Activated naive CD8-positive, alpha-beta T cell treated with anti-CD3 and anti-CD28 coated beads, Interleukin-2, amount 10 ng/mL, durations not matched to agents 7 days and 5 days (primary cell): ENCODE measurements at places on chromosomes 7 and 10.
A peak's percentile ranks its signal among the peaks of the same experiment; 100 is the strongest.

DNA sequence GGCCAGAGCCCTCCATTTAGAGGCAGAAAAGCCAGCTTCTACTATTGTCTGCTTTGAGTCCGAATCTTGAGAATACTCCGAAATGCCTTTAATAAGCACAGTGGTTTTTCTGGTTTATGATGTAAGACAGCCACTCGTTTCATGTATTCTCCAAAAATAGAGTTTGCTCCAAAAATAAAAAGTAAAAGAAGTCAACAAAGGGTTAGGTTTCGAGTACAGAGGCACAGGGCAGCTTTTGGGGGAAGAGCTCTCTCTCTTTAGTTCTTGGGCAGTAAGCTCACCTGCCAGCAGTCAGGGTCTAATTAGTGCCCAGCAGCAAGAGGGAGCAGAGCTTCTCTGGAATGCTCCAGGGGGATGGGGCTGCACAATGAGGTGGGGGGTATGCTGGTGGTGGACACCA, 20.2 kb downstream of the CREB3L2 start:
- DNase-seq: no peak

GRCh38 chr10:24674892-24675632, 48.6 kb downstream of the ARHGAP21 start:
- no peak for DNase-seq

- no peak for DNase-seq
Observed at GRCh38 chr7:120256344-120257070, 16.5 kb upstream of the KCND2 start.

- no peak for DNase-seq
Observed at GRCh38 chr10:132162590-132163277, 24.0 kb upstream of the DPYSL4 start.

DNA sequence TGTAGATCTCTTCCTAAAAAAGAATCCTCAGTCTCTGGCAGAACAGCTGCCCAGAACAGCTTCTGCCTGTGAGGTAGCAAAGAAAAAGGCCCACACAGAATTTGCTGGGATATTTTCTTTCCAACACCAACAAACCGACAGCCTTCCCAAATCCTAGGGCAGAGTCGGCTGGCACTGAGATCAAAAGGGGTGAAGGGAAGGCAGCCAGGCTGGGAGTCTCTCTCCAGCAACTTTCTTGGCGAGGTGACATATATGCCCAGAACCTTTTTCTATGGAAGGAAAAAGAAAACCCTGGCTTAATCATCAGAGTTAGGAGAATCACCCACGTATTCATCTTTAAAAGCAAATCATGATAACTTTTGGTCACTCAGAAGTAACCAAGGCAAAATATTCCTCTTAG, 279.6 kb downstream of the DNAJB6 start:
- peak; percentile 4 for DNase-seq

DNA sequence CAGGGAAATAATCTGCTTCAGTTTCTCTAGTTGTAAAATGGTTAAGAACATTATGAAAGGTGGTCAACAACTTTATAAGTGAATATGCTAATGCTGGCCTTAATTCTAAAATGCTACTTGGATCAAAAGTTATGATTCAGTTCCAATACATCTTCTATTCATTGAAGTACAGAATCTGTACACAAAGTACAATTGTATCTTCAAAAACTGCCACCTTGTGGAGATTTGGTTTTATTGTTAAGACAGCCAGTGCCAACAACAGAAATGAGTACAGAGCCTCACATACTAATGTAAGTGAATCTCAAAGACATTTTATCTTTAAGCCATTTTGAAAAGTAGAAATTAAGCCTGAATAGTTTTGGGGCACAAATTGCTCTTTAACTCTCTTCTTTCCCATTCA, 194.0 kb downstream of the CFTR start:
- DNase-seq: no peak

DNA sequence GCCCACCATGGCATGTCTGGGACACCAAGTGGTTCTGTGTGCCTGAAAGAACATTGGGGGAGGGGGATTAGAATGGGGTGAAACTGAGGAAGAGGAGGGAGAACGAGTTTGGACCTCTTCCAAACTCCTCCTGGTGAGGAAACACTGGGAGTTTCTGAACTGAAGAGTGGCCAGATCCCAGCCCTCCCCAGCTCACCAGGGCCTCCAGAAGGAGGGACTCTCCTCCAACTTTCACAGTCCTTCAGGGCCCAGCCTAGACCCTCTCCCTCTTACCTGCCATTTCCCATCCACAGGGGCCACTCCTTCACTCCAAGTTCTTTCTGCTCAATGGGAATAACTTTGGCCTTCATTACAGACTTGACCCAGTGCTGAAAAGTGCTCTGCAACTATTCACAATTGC, 132.0 kb upstream of the FOXK1 start:
- DNase-seq: no peak

DNA sequence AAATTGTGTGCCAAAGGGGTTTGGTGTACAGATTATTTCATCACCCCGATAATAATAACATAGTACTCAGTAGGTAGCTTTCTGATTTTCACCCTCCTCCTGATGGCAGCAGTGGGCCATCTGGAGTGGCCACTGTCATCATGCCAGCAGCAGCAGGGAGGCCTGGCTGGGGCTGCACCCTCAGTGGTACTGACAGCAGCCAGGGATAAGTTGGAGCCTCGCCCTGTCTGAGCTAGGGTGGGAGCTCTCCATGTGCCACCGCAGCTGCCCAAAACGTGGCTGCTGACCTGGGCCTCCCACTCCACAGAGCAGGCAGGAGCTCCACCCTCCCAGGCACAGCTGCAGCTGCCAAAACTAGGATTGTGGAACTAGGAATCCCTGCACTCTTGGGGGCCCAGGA, 700.8 kb upstream of the KCND2 start:
- DNase-seq: no peak

GRCh38 chr7:43119371-43120075, 7.1 kb downstream of the HECW1 start:
- no peak for DNase-seq

DNA sequence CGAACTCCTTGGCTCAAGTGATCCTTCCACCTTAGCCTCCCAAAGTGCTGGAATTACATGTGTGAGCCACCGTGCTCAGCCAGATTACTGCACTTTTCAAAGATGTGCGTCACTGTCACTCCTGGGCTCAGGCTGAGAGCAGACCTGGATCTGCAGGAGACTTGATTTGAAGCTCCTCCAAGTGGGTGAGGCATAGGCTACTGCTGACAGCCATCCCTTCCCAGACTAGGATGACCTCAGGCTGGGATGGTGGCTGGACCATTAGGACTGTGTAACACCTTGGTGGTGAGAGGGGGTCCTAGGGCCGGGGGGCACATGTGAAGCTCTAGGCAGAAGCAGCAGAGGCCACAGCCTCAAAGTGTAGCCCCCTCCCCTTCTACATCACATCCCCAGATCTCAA, 8.2 kb upstream of the SRRM3 start:
- DNase-seq: no peak

DNA sequence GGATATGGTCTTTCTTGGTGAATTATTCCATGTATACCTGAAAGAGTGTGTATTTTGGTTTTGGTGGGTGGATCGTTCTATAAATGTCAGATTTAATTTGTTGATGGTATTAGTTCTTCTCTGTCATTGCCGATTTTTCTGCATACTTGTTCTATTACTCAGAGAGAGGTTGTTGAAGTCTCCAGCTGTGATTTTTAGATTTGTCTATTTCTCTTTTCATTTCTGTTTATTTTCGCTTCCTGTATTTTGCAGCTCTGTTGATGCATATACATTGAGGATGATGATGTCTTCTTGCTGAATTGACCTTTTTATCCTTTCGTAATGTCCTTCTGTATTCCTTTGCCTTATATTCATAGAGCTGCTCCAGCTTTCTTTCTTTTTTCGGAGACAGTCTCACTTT, 12.1 kb upstream of the BHLHA15 start:
- DNase-seq: no peak

DNA sequence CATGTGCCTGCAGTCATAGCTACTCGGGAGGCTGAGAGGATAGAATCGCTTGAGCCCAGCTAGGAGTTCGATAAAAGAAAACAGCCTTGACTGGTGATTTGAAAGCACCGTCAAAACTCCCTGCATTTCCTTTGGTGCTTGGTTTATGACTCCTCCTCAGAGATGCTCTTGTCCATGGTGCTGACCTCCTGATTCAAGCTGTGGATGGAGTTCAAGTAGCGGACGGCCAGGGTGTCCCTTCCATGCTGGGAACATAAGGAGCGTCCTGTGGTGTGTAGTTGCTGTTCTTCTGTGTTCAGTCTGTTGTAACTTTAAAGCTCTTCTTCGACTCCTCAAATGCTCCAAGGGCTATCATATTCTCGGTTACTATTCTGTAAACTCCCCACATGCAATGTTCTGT, 382.5 kb upstream of the KIAA1217 start:
- DNase-seq: no peak

GRCh38 chr10:130345728-130346127, 209.5 kb downstream of the GLRX3 start:
- no peak for DNase-seq

DNA sequence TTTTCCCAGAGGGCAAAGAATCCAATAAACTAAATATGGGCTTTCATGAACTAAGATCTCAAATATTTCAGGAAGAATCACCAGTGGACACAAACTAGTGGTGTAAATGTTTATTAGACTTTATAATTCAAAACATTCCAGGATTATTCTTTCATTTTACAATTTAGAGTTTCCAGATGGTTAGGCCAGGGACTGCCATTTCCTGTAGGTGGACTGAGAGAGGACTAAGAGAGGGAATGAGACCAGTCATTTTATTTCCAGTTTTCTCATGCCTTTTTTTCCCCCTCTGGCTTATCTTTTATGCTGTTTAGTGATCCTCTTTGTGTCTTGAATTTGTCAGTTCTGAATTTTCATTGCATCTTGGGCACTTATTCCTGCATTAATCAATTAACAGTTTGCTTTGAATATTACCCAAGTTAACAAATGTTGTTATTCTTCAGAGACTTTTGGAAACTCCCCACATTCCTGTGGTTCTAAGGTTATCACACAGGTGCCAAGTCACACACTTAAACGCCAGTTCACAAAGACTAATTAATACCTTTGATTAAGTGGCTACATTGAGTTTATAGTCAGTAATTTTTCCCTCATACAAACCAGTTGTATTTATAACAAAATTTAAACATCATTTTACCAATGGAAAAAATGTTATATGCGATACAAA, 12.3 kb downstream of the CISD1 start:
- DNase-seq: no peak

- no peak for DNase-seq
Observed at GRCh38 chr10:96289218-96289910, 14.9 kb upstream of the DNTT start.
